ENCODE measurements at places on chromosomes 1 and 21.

DNA sequence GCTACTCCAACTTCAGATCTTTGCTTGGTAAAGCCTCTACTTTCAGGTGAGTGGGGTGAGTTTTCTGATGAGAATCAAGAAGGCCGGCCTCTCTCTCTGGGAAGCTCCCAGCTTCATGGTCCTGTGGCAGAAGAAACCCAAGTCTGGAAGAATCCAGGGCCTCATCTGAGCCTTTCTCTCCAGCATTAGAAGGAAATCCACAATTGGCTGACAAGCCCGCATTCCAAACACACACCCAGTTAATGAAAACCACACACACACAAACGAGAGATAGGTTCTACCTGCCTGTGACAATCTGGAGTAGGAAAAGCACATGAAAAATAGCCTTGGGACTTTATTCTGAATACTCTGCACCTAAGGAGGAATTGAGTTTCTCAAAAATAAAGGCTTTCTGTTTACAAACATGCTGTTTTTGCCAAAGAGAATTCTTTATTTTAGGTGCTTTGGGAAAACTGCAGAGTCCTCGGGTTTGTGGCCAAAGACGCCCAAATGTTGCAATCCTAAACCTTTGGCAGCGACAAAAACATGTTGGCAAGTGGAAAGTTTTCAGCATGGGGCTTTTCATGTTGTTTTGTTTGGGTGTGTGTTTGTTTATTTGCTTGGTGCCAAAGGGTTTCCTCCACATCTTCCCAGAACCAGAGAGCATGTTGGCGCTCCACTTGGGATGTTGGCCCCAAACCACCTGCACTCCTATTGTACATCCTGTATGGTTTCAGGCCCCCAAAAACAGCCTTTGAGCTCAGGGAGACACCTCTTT lies 216.2 kb downstream of the SETD4 start:
- no peak for DNase-seq

DNA sequence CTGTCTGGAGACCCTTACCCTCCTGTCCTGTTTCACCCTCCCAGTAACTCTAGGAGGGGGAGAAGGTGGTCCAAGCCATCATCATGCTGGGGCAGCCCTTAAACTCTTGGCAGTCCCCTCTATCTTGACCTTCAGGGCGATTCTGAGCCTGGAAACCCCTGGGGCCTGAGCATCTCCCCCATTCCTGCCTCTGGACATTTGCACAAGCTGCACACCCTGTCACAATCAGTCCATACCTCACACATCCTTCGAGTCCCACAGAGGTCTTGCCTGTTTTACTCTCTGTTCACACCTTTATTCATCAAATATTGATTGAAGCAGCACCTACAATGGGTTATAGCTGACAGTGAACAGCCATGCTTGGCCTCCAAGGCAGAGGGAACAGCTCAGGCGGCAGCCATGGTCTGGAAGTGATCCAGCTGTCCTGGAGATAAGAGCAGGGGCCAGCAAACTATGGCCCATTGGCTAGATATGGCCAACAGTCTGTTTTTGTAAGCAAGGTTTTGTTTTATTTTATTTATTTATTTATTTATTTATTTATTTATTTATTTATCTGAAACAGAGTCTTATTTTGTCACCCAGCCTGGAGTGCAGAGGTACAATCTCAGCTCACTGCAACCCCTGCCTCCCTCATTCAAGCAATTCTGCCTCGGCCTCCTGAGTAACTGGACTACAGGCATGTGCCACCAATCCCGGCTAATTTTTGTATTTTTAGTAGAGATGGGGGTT lies 7.1 kb upstream of the FAM131C start:
- DNase-seq: no peak

- DNase-seq: no peak
Observed at GRCh38 chr1:216892581-216893160, 169.4 kb upstream of the ESRRG start.

DNA sequence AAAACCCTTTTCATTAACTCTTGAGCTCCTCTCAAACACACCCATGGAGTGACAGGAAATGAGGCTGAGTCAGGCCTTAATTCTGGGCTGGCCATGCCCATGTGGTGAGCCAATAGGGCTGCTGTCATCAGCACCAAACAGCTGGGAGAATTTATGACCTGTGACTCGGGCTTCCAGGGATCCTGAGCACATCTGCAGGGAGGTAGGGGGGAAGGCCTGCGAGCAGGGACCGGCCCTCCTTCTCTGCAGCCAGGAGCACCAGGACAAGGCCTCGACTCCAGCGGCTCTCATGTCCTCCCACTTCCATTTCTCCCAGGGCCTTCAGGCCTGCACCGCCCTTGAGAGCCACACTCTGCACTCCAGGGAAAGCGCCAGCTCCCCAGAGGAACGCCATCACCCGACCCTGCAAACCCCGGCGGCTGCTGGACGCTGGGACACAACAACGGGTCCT lies 14.6 kb downstream of the RIPK4 start:
- DNase-seq: peak; percentile 40

- DNase-seq: no peak
Observed at GRCh38 chr1:157952601-157953000, 40.8 kb upstream of the KIRREL1 start.

DNA sequence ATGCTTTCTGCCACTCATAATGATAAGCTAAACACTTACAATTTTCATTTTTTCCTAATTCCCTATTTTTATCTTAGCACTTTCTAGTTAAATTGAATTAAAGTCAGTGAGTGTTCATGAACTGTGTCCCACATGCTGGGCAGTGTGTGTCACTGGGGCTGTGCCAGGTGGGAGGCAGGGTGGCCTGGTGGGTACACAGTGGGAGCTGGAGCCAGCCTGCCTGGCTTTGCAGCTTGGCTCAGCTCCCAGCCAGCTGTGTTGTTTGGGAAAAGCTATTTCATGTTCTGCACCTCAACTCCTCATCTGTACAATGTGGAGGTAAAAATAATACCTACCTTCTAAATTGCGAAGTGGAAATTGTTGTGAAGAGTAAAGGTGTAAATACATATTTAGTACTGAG lies 238.4 kb downstream of the PLA2G4A start:
- no peak for DNase-seq

All from inflammatory macrophage treated with lipopolysaccharide for 4 hours (primary cell).